ENCODE measurements at places on chromosomes 3 and 15.
A peak's percentile ranks its signal among the peaks of the same experiment; 100 is the strongest.

- peak; percentile 90 for DNase-seq
Measured at GRCh38 chr3:50204804-50205412, at the start of gene SLC38A3. Gene SLC38A3 (plus strand): TSS chr3:50205271. CDS start chr3:50214200, 8,929 bp downstream.

- no peak for DNase-seq
Measured at GRCh38 chr3:117853923-117854668, 1144.5 kb downstream of the TUSC7 start.

GRCh38 chr15:100030586-100031229 is 297.5 kb upstream of the LYSMD4 start:
- no peak for DNase-seq

DNA sequence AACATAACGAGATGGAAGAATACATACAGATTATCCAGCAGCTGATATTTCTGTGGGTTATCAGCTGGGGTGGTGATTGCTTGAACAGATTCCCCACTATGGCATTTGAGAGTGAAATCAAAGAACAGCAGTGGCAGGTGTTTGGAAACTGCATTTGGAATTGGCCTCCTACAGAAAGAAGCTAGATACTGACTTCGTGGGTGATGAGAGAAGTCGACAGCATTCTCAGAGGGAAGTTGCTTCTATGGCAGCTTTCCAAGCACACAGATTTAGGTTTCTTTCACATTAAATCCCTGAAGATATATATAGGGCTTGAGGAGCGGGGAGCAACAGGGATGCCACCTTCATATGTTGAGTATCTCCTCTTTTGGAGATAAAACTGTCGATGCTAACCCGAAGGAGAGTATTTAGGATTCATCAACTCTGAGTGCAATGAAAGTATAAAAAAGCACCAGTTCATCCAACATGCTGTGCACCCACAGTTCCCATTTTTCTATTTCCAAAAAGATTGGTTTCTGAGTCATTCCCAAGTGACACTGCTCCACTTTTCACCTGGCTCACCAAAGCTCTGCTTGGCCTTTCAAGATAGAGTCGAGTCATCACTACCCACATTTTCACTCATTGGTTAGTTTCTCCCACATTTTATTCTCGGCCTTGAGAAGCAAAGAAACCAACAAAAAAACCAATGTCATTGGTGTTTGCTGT is 579.8 kb upstream of the SUCLG2 start:
- no peak for DNase-seq

DNA sequence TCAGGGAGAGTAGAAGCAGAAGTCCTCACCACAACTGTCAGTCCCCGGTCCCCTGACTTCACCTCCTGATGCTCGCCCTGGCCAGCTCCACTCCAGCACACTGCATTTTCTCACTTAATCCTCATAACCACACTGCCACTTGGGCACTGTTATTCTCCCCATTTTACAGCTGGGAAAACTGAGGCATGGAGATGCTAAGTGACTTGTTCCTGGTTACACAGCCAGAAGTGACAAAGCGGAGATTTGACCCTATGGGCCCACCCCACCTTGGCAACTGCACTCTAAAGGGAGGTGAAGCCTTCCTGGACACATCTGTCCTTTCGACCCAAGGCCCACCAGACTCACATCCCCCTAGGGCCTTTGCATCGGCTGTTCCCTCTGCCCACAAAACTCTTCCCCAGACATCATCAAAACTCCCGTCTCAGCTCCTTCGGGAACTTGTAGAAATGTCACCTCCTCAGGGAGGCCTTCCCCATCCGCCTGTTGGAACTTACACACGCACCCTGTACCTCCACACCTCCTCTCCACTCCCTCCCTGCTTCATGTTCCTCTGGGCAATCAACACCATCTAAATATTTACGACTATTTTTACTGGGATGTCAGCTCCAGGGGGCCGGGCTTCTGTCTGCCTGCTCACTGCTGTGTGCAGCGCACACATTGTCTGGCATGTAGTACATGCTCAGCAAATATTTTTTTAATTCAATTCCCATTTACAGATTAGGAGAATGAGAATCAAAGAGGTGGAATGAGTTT is 3.1 kb downstream of the GRIP2 start:
- DNase-seq = no peak

DNA sequence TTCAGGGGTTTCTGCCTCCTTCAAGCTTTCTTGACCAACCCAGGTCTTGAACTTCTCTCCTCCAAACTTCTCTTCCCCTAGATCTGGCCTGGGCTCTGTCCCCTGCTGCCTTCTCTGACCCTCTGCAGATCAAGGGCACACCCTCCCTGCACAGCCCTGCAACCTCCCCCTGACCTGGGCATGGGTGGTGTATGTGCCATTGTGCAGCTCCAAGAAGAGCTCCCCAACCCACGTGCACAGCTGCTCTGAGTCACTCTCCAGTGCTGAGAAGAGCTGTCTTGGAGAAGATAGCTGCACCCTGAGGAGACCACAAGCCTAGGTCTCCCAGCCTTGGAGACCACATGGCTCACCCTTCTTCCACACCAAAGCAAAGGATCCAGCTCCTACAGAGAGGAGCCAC is 8.0 kb downstream of the MAN2C1 start:
- no peak for DNase-seq

GRCh38 chr3:133820889-133821675 is 15.5 kb downstream of the SRPRB start:
- DNase-seq = no peak

GRCh38 chr3:176512037-176512436 is 685.2 kb downstream of the TBL1XR1 start:
- DNase-seq = no peak

DNA sequence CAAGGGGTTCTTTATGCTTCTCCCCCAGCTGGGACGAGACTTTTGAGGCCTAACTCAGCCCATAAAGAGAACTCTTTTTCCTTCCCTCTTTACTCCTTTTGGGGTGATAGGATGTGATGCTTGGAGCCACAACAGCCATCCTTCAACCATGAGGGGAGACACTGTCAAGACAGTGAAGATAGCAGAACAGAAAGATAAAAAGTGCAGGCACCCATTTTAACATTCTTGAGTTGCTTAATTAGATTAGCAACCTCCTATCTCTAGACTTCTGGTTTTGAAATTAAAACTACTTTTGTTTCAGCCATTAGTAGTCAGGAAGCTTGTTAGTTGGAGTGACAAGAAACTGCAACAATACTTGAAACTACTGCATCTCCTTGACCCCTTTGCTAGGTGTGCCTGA is 6.5 kb downstream of the GPR27 start:
- DNase-seq = no peak

DNA sequence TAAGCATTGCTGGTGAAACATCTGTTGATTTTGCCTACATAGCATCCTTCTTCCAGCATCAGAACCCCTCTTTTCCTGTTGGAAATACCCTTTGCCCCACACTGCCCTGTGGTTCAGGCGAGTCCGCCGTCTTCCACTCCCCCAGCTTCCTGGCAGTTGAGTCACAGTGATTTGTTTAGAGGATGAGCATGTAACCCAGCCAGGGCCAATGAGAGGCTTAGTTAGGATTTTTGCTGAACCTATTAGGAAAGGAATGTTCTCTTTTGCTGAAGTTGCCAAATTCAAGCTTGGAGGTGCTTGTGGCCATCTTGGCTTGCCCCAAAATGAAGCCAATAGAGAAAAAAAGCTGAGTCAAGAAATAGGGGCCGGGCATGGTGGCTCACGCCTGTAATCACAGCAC is 19.0 kb upstream of the MEX3B start:
- DNase-seq = no peak

- DNase-seq = no peak
Measured at GRCh38 chr3:69784954-69785514, 45.8 kb downstream of the MITF start.

DNA sequence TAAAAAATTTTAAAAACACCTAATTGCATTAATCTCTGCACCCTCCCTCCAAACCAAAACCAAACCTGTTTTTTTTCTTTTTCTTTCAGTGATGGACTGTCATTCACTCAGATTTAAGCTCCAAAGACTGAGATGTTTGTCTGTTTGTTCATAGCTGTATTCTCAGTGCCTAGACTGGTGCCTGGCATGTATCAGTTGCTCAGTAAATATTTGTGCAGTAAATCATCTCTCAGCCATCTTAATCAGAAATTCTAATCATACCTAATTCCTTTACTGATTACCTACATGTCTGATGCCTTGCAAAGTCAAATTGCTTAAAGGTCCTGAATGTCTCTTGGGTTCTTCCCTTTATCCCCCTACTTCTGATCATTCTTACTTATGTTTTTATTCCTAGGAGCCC is 138.8 kb downstream of the ZNF609 start:
- DNase-seq = no peak

DNA sequence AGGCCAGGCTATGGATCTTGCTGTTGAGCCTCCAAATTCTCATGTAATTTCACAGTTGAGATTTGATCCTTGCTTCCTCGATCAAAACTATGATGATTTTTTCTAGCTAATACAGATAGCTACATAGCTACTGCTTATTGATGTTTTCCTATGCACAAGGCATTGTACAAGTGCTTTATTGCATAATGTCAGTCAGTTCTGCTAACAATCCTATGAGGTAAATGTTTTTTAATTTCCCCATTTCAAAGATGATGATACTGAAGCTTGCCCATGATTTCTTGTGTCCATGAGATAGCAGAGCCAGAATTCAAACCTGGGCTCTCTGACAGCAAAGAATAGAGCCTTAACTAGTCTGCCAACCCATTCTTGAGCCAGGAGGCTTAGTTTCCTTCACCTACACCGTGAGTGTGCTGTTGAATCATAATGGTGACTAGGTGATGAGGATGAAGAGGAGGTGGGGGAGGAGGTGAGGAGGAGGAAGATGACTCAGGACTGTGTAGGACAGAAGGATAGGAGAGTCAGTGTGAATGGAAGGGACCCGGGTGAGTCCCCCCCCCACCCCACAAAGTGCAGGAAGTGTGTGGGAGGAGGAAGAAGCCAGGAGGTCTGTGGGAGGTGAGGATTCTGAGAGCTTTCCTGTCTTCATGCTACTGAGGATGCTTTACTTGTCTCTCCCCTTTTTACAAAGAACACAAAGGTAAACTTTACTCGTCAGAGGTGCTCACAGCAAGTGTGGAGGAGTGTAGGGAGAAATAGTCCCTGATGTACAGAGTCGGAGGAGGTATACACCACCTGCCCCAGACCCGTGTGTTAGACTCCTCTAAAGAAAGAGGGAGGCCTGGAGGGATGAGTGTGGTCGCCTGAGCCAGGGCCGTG is 3.6 kb downstream of the TAGLN3 start:
- DNase-seq = no peak

DNA sequence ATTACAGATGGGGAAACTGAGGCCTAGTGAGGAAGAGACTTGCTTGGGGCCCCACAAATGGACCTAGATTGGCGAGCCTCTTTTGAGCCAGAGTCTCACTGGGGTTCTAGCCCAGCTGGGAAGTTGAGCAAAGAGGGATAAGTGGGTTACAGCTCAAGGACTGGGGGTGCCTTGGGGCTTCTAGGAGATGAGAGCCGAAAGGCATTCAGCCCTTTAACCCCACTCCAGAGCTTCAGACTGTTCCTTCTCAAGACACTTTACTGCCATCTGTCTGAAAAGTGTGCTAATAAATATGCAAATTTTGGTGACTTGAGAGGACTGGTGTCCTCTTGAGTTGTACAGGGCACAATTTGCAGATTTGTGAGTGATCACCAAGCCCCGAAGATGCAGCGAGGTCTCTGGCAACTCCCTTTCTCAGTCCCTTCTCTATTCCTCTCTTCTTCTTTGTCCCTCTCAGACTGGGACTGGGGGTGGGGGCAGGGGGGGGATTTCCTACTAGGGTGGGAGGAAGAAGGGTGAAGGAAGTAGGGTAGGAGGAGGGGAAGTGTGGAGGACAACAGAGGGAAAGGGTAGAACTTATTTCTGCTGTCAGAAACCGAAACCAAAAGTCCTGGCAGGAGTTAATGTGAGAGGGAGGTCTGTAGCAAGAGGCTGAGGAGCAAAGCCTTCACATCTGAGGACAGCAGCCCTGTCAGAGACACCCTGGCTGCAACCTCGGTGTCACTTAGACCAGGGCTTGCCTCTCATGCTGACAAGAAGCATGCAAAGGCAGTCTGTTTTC is 16.2 kb upstream of the ANKDD1A start:
- no peak for DNase-seq

DNA sequence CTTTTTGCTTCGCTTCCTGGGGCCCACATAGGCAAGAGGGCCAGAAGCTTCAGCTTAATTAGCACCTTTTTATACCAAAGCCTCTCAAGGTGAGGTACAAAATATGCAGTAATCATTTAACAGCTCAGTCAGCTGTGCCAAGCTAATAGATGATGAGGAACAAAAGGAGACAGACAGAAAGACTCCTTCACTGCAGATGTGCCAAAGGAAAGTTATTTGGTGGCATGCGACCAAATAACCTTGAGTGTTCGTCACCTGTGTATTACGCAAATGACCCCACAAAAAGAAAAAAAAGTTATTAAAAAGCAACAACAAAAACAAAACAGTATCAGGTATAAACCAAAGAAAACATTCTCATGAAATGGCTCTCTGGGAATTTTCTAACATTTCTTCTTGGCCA is 325.8 kb upstream of the IGF1R start:
- no peak for DNase-seq

DNA sequence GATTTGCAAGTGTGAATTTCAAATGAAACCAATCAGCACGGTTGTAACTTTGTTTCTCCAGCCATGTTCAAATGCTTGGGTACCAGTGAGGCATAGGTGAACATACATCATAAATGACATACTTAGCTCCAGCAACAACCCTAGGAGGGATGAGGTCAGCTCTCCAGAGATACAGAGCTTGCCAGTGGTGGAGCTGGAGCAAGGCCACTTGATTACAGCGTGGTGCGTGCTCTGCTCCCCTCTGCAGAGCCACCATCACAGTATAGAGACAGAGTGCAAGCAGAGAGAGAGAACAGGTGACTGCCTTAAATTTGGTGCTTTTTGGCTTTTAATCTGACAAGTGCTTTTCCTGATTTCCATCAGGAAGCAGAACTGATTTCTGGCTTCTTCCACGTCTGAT is 275.1 kb downstream of the PDZRN3 start:
- no peak for DNase-seq

- no peak for DNase-seq
Measured at GRCh38 chr3:152038490-152038889, 165.0 kb downstream of the SUCNR1 start.

GRCh38 chr3:183975981-183976662 is 41.6 kb downstream of the ABCC5 start:
- DNase-seq = no peak

DNA sequence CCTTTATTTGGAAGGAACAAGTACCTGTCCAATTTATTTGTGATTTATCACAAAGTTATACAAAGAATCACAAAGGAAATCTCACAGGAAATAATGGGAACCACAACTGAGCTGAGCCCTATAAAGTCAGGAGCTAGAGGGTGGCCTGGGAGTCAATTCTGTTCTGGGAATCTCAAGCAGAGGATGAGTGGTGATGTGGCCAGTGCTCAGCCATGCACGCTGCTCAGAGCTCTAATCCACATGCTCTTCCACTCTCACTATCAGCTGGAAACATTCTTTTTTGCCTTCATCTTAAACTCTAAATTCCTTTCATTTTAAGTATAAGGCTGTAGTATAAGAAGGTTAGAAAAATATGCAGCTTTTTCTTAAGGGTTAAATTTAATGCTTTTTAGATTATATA is 36.6 kb downstream of the UACA start:
- no peak for DNase-seq

DNA sequence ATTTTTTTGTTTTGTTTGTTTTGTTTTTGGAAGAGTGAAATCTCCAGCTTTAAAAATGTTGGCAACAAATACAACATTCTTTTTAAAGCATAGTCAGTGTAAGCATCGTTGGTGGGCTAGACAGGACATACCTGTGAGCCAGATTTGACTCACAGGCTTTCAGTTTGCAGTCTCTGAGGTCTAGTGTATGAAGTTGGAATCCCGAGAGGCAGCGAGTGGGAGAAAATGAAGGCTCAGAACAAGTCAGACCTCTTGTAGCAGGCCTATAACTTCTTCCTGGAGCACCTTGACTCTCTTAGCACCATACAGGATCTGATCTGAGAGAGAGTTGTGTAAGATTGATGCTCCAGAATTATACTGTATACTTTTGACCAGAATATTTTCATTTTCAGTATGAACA is 60.2 kb downstream of the CNTN4 start:
- no peak for DNase-seq

All from ecto neural progenitor cell (in vitro differentiated cells).